ENCODE measurements at places on chromosomes 11 and 22.

DNA sequence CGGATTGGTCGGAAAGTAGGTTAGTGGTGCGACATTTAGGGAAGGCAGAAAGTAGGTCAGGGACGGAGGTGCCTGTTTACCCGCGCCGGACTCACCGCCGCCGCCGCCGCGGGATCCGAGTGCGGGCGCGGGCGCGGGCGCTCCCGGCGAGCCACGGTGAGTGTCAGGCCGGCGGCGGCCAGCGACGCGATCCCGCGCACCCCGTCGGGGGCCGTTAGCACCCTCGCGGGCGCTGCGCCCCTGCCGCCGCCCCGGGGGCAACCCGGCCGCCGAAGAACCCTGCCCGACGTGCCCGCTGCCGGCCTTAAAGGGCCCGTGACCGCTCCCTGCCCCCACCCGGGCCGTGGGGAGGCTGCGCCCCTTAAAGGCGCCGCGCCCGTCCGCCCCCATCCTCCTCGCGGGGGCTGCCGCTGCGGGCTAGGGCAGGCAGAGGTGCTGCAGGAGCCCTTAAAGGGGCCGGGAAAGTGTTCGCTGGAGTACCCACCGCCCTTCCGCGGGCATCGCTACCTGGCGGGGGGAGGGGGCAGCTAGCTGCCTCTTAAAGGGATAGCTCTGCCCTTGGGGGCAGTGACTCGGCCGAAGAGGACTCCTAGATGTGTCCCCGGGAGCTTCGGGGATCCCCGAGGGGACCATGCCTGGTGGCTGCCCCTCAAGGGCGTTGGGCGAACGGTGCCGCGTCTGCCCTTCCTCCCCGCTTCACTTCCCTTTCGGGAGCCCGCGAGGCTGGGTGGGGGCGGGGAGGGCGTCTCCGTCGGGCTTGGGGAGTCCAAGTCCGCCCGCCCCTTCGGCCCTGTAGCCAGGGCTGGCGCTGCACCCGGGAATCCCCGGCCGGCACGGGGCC lies at the start of gene BMAL1:
TSS of gene BMAL1 (plus strand) at position 23 of the 841 bp plus-strand sequence. CDS start 76,519 bp downstream, outside the sequence.
- DNase-seq = peak; percentile 68

- DNase-seq = no peak
Observed at GRCh38 chr11:11611381-11611780, 10.4 kb downstream of the GALNT18 start.

GRCh38 chr22:46084943-46085827 lies 65.1 kb upstream of the PPARA start:
- DNase-seq = no peak

GRCh38 chr22:49218142-49218541 lies 609.5 kb downstream of the BRD1 start:
- no peak for DNase-seq

DNA sequence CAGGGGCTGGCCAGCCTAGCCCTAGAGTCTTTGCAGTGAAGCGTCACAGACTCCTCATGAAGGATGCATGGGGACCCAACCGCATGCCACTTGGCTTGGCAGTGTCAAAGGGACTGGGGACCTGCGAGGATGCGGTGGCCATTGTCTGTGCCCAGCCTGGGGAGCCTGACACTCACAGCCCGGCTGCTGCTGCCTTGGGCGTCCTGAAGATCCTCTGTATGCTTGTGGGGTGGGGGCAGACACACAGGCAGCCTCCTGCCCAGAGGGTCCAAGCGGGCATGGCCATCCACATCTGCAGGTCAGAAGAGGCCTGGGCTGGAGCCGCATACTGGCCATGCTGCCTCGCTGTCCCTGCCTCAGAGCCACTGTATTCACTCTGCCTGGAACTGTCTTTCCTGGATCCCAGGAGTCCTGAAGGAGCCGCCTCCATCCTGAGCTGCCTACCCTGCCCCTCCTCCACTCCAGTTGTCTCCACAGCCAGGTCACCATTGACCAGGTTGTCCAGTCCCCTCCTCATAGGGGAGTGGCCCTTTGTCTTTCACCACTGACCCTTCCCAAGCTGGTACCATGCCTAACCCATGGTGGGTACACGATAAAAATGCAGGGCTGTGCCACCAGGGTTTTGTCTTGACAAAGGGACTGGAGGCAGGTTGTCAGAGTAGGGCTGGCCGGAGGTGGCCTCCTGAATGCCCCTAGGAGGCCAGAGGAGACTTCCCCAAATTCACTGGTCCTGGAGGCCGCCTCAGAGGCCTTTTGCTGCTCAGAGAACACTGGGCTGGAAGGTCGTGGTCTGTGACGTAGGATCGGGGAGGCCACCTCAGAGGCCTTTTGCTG lies 107.0 kb downstream of the KCNQ1OT1 start:
- DNase-seq = no peak

GRCh38 chr11:128848815-128849455 lies 18.2 kb downstream of the KCNJ1 start:
- DNase-seq = peak; percentile 83

DNA sequence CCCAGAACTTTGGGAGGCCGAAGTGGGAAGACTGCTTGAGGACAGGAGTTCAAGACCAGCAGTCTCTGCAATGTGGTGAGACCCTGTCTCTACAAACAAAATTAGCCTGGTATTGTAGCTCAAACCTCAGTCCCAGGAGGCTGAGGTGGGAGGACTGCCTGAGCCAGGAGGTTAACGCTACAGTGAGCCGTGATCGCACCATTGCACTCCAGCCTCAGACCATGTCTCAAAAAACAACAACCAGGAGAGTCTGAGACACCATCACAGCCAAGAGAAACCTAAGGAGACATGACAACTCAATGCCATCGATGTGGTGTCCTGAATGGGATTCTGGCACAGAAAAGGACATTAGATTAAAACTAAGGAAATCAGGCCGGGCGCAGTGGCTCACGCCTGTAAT lies 28.3 kb upstream of the KDM2A start:
- DNase-seq = no peak

- no peak for DNase-seq
Observed at GRCh38 chr11:96315476-96315875, 27.5 kb downstream of the MAML2 start.

Measured in stimulated activated naive CD8-positive, alpha-beta T cell treated with anti-CD3 and anti-CD28 coated beads, Interleukin-15, Interleukin-2, amounts not matched to agents 100 U/mL and 50 U/mL, for 24 hours (primary cell).